ENCODE measurements at places on chromosomes 3 and 15.

GRCh38 chr3:196444500-196444894 is 12.3 kb upstream of the UBXN7 start:
- DNase-seq, result no peak

- no peak for DNase-seq
Observed at GRCh38 chr3:57079474-57079831, 19.0 kb downstream of the SPATA12 start.

DNA sequence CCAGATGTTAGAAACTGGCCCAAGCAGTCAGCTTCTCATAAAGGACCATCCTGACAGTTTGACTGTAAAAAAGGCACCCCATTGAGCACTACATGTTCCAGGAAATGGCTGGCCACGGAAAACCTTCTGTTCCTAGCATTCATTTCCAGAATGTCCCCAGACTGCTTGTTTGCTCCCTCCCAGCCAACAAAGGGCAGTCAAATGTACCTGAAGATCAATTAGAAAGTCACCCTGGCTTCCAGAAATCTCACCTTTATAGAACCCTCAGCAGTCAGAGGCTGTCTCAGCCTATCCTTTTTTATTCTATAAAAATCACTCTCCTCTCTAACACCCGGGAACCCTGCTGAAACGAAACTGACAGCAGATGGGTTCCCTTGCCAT is 784 bp upstream of the SAMMSON start:
- no peak for DNase-seq

DNA sequence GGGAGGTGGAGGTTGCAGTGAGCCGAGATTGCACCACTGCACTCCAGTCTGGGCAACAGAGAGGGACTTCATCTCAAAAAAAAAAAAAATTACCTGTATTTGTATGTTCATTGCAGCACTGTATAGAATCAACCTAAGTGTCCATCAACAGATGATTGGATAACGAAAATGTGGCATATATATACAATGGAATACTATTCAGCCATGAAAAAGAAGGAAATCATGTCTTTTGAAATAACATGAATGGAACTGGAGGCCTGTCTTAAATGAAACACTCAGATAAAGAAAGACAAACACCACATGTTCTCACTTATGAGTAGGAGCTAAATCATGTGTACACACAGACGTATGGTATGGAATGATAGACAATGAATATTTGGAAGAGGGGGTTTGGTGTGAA is 59.4 kb upstream of the MEF2A start:
- DNase-seq, result no peak

DNA sequence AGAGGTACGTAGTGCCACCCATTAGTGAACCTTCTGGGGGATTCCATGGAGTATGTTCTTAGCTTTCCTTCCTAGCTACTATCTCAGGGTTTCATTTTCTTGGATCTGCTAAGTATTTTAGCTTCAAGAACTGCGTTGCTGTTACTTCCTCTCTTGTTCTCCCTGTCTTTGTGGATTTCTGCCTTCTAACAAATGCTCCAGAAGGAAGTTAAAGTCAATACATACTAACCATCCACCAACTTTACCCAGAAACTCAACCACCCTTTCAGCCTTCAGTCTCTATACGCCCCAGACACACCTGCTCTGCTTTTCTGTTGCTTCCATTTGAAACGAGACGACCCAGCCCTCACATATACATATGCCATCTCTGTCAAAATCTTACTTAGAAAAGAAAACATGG is 2.4 kb upstream of the KLF13 start:
- no peak for DNase-seq

DNA sequence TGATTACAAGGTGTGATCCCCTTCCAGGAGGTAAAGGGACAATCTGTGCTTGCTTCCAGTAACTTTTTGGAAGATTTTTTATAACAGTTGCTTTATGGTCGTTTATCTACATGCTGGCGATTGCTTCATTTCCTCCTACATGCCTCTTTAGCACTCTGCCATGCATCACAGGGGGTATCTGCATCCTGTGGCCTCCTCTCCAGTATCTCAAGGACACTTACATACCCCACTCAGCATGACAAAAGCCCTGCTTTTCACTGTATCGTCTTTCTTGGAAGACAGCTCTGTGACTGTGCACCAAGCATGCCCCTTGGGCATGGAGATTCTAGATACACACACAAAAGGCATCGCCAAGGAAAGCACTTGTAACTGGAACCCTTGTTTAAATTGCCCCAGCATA is 25.3 kb downstream of the CAPN3 start:
- no peak for DNase-seq

GRCh38 chr3:100042166-100042981 is 71.9 kb downstream of the FILIP1L start:
- DNase-seq, result no peak

DNA sequence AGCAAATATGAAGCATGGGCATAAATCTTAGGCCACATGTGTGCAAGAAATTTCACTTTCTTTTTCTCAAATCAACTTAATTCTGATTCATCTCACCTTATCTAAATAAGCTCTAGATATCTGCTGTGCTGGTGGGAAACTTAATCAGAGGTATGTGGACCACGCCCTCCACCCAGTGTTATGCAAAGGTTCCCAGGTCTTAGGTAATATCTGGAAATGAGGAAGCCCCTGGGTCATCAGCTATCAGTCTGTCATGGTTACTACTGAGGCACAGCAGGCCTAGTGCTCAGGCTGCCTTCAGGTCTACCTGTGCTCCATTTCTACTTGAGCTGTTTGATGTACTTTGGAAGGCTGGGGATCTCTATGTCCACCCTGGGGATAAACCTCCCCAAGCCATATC is 134.4 kb upstream of the KCNH8 start:
- DNase-seq, result no peak

- no peak for DNase-seq
Observed at GRCh38 chr15:83602021-83602420, 51.9 kb upstream of the ADAMTSL3 start.

DNA sequence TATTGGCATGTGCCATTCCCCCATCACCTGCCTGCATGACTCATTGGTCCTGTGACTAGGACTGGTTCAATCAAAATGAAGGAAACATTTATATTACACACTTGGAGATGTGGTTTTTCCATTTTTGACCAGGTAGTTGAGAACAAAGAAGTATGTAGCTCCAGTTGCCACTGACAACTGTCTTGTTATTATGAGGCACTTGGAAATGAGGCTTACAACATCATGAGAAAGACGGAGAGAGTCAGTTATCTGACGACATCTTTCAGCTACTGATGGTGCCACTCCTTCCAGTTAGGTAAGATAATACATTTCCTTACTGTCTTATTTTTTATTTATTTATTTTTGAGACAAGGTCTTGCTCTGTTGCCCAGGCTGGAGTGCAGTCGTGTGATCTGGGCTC is 21.8 kb upstream of the PROK2 start:
- DNase-seq, result no peak

GRCh38 chr3:81874738-81875137 is 113.3 kb upstream of the GBE1 start:
- DNase-seq, result no peak

- DNase-seq, result no peak
Observed at GRCh38 chr3:7589526-7589925, 728.6 kb downstream of the GRM7 start.

DNA sequence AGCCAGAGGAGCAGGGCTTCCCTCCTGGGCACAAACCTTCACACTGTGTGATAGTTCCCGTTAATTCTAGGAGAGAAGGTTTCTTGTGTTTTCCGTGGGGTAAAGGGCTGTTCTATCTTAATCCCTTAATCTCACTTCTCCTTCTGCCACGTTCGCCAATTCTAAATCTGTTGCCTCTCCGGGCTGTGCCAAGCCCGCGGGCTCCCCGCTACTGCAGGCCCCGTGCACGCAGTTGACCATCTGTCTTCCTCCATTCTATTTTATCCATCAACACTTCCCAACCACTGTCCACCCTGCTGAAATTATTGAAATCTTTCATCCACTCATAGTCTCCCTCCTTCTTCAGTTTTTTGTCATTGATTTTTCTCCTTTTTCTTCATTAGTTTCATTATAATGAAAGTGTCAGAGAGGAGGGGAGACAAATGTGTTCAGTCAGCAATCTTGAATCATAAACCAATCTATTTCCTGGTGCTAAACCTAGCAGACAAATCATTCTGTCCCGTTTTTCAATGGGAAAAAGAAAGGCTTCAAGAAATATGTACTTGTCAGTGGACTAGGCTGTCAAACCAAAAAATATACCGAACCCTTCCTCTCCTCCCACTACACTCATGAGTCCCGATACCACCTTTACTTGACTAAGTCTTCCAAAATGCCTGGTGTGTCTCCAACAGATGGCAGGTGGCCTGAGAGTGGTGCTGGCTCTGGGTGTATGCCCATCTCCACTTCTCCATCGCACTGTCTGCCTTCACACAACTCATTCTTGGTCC is 39.6 kb downstream of the SLCO2A1 start:
- no peak for DNase-seq

DNA sequence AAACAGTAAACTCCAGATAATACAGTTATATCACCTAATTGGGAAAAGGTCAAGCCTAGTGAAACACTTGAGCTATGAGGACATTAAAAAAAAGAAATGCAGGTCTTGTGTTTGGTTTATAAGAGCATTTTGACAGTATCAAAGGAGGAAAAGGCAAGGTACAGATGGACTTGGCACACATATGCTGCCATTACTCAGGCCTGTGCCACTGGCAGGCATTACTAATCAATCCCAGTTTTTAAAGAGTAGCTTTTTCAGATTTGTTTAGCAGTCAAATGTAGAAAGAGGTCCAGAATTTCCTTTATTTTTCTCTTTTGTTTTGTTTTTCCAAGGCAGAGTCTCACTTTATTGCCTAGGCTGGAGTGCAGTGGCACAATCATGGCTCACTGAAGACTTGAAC is 38.9 kb downstream of the MDFIC2 start:
- no peak for DNase-seq

GRCh38 chr15:46301291-46301690 is 666.5 kb downstream of the SQOR start:
- DNase-seq, result no peak

DNA sequence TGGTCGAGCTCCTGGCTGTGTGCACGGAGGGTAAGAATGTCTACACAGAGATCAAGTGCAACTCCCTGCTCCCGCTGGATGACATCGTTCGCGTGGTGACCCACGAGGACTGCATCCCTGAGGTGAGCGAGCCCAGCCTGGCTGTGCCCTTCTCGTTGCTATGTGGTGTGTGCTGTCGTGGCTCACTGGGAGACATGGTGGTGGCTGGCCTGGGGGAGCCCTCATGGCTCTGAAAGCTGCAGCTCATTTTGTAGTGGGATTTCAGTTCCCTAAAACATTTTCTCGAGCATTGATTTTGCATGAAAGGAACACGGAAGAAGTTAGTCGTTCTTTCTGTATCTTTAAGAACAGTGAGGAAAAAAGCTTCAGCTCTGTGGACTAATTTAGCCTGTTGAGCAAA is 200.5 kb downstream of the ITPR1 start:
- no peak for DNase-seq

DNA sequence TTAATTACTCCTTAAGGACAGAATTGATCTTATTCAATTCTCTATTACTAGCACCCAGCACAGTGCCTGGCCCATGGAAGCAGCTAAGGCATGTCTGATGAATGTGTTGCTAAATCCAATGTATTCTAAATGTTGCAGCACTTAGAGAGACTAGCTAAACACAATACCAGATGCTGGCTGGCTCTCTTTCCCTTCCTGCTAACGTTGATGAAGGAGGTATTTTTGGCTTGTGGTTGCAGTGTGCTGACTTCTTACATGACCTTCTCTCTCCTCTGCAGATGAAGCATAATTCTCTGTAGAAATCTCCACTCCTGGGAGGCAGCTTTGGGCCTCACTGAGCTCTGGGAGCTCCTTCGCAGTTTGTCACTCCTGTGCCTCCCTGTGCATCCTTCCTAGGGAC is 183.6 kb downstream of the PEX5L start:
- no peak for DNase-seq

DNA sequence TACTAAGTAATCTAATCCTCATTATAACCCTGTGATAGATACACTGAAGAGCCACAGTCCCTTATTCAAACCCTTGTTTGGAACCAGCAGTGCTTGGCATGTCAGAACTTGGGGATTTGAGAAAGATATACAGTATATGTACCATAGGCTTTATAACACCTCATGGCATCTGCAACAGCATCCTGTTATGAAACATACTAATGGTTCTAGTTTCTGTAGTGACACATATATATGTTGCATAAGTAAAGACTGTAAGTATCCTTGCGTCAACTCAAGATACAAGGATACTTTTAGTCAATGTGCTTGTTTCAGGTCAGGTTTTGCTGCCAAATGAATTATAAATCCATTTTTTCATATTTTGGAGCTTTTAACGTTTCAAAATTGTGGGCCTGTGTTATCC is 58.5 kb downstream of the CCNL1 start:
- no peak for DNase-seq

GRCh38 chr3:81760215-81760614 is 1.2 kb downstream of the GBE1 start:
- no peak for DNase-seq

GRCh38 chr3:64693031-64693430 is 5.2 kb upstream of the ADAMTS9 start:
- DNase-seq, result no peak

- DNase-seq, result no peak
Observed at GRCh38 chr3:29718661-29719065, 437.8 kb downstream of the RBMS3 start.

- DNase-seq, result no peak
Observed at GRCh38 chr15:73485372-73485771, 42.4 kb downstream of the REC114 start.

GRCh38 chr15:88487796-88488523 is 20.5 kb downstream of the MRPS11 start:
- no peak for DNase-seq

DNA sequence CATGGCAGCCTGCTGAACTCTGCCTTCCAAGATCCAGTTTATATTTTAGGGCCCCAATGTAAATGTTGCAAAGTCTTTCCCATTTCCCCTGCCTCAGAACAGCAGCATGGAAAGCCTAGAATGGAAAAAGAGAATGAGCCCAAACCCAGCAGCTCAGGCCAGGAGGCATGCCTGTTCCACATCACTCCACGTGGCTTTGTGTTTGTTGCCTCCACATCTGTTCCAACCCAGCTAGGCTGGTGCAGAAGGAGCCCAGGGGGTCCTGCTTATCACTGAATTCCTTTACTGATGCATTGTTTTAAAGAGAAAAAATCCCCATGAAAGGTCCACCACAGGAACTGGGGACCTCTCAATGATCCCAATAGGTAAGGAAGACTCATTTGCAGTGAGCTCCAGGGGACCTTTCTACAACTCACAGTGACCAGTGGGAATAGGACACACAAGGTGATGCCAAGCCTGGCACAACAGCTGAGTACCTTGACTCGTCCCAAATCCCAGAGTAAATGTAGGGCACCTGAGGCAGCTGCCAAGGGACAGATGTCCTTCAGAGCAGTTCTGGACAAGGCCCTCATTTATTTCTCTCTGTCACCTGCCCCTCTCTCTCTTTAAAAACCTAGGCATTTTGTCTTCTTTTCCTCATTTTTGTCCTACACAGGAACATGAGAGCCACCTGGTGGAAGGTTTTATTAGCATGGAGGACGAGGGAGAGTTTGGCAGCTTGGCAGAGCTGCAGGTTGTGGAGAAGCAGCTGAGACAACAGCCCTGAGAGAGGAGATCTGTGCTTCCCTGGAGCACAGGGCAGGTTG is 41.7 kb upstream of the ADAMTS17 start:
- no peak for DNase-seq

GRCh38 chr3:188003188-188004171 is 150.5 kb upstream of the LPP start:
- DNase-seq, result no peak
